Fibroblast of skin of back (primary cell): ENCODE measurements at places on chromosomes 12 and 14.

GRCh38 chr12:100668945-100669536 is 95.6 kb downstream of the GAS2L3 start:
- DNase-seq = peak; percentile 58

- DNase-seq = no peak
Measured at GRCh38 chr12:60197589-60197988, 601.8 kb downstream of the SLC16A7 start.

GRCh38 chr12:66354291-66354690 is 52.0 kb downstream of the HELB start:
- peak; percentile 8 for DNase-seq

- no peak for DNase-seq
Measured at GRCh38 chr12:62127516-62127915, 132.7 kb upstream of the USP15 start.

DNA sequence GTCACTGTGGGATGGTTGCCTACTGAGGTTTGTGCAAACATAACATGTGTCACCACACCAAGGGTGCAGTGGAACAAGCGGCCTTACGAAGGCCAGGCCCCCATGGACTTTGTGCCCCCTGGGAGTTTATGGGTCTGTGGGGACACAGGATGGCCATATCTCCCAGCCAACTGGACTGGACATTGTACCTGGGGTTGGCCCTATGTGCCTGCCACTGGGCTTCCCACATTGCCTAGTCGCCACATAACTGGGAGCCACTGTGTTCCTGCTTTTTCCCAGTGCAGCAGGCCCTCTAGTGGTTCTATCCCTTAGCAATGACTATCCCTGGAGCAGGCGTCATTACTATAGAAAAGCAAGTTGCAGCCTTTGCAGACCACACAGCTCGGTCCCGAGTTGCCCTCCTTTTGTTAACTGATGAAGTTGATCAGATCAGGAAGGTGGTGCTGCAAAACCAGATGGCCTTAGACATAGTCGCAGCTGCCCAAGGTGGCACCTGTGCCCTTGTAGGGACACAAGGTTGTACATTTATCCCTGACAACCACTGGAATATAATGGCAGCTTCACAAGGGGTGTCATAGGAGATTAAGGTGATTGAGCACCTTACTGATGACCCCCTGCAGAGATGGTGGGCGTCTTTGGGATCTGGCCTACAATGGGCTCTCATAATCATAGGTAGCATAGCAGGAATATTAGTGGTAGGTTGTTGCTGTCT is 15.2 kb upstream of the RNASE12 start:
- peak; percentile 9 for DNase-seq

DNA sequence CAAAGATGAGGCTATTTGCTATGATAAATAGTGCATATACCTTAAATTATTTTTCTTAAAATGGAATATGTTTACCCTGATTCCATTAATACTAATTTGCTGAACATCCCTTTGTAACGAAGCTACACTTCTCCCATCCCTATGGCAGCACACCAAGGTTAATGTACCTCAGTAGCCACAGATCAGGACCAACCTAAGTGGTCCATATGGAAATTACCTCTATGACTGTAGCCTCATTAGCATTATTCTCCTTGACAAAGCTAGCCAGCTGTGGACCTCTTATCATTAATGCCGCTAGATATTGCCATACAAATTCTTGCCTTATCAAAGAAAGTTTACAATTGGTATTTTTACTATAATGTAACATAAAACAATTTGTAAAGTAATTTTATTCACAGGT is 76.9 kb upstream of the GARIN2 start:
- DNase-seq = no peak

GRCh38 chr14:29351996-29352705 is 575.5 kb downstream of the PRKD1 start:
- DNase-seq = no peak

DNA sequence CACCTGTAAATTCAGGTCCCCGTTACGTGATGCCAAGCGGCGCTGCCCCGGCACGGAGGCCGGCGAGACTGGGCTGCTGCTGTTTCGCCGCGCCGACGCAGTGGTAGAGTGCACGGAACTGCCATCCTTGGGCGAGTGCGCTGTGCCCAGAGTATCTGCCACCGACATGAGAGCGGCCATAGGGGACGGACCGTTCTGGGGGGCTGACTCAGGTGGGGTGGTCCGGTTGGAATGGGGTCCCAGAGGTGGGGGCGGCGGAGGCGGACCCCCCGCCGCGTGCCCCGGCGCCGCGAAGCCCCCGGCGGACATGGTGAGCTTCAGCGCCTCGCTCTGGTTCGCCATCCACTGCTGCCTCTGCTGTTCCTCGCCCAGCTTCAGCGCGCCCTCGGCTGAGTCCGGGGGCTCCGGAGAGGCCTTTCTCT is 2.8 kb downstream of the IRF2BPL start:
- DNase-seq = peak; percentile 22

GRCh38 chr12:3662521-3662921 is 90.4 kb downstream of the CRACR2A start:
- peak; percentile 31 for DNase-seq

DNA sequence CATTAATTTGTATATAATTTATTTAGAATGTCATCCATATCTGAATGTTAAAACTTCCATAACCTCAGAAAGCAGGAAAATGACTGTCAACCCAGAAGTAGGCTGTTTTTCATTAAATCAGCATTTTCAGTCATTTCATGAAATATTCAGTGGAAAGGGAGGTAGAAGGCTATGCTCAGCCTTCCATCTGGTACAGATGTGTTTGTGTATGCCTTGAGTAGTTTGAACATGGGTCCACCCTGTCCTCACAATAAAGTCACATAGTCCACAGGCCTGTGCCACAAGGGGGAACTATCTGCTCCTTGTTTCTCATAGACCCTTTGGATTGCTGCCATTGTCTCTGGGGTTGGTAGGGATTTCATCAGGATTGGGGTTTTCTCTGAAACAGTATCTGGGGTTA is 9.1 kb downstream of the LACRT start:
- DNase-seq = no peak

- DNase-seq = no peak
Measured at GRCh38 chr14:74400031-74400685, 25.9 kb downstream of the SYNDIG1L start.

- no peak for DNase-seq
Measured at GRCh38 chr14:79137045-79137430, 966.9 kb downstream of the NRXN3 start.

DNA sequence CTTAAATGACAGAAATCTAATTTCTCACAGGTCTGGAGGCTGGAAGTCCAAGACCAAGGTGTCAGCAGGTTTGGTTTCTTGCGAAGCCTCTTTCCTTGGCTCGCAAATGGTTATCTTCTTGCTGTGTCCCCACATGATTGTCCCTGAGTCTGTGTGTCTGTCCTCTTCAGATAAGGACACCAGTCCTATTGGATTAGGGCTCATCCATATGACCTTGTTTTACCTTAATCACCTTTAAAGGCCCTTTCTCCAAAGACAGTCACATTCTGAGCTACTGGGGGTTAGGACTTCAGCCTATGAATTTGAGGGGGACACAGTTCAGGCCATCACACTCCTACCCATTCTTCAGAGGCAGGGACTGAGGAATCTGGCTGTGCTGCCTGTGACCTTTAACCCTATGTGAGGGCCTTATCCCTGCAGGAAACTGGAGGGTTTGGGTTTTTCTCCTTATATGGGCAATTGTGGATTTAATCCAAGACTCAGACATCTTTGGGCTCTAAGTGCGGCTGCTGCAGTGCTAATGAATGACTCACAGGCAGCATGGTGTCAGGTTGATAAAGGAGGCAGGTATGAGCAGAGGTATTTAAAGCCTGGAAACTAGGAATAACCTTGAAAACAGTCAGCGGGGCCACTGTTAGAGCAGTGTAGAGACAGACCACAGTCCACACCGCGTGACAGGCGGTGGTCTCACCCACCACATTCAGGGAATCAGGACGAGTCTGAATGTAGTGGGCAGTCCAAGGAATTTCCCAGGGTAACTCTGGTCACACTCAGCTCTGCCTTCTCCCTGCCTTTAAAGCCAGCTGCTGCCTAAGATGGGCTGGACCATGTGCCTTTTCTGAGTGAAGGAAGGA is 10.2 kb downstream of the TPCN1 start:
- peak; percentile 73 for DNase-seq

DNA sequence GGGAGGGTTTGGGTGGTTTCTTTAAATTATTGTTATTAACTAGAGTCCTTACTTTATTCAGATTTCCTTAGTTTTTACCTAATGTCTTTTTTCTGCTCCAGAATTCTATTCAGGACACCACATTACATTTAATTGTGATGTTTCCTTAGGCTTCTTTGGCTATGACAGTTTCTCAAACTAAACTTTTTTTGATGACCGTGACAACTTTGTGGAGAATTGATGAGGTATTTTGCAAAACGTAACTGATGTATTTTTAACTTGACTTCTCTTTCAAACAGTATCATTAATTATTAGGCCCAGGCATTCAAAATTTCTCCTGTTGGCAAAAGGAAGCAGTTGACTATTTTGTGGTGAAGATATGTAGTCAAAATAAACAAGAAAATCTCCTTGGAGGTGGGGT is 10.5 kb downstream of the RNASE6 start:
- no peak for DNase-seq

DNA sequence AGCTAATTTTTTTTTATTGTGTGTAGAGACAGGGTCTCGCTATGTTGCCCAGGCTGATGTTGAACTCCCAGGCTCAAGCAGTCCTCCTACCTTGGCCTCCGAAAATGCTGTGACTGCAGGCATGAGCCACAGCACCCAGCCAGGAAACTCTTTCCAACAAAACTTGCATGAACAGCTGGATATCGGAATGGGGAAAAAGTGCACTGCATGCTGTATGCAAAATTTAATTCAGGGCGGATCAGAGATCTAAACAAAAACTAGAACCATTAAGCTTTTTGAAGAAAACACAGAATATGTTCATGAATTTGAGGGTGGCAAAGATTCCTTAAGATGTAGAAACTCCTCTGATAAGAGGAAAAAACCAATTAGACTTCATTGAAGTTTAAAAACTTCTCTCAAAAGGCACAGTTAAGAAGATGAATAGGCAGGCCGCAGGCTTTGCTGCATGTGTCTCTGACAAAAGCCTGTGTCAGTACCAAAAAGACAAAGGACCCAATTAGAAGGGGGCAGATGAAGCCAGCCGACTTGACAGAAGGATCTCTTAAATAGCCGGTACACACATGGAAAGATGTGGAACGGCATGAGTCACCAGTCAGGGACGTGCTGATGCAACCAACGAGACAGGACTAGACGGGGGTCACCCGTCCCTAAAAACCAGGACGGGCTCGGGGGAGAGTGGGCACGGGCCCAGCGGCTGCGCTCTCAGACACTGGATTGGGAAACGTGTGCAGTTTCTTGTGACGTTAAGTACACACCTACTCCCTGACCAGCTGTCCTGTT is 34.8 kb upstream of the MMP17 start:
- peak; percentile 28 for DNase-seq

- no peak for DNase-seq
Measured at GRCh38 chr12:130816097-130816496, 23.0 kb downstream of the STX2 start.
